Activated B cell treated with CpG ODN at 0.5 μM for 24 hours (primary cell): ENCODE measurements at places on chromosomes 2 and 18.

- DNase-seq: no peak
These were observed 1265.5 kb upstream of the ACVR2A start for GRCh38 chr2:146579147-146579930.

- no peak for DNase-seq
These were observed 212.0 kb downstream of the TNS1 start for GRCh38 chr2:217790681-217791392.

GRCh38 chr2:85583667-85584353 is 421 bp upstream of the VAMP5 start:
- DNase-seq: no peak

- DNase-seq: no peak
These were observed 29.2 kb downstream of the AGAP1 start for GRCh38 chr2:235523021-235523420.

DNA sequence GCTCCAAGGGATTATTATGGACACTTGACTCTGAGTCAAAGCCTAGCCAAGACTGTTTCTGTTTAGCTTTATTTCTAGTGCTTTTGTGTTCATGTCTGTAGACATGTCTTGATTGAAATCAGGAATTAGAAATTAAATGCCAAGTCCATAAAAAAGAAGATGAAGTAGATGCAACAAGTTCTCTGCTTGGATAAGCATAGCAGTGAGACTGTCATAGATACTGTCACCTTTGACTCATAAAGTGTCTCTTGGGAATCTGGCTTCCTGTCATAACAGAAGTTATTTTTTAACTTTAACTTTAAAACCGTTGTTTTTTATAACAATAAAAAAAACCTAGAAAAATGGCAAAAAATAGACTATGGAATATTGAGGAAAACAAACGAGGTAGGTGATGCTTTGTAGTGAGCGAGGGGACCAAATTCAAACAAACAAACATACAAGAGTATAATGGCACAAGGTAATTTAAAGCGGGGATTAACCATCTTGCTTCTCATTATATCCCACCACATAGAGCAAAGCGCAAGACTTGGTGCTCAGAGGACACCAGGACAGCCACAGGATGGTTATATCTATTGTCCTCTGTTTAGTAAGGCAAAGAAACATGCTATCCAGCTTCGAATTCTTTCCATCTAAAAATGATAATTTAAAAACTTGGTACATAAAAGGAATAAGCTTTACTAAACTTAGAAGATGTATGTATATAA is 64.6 kb downstream of the CD226 start:
- DNase-seq: no peak

DNA sequence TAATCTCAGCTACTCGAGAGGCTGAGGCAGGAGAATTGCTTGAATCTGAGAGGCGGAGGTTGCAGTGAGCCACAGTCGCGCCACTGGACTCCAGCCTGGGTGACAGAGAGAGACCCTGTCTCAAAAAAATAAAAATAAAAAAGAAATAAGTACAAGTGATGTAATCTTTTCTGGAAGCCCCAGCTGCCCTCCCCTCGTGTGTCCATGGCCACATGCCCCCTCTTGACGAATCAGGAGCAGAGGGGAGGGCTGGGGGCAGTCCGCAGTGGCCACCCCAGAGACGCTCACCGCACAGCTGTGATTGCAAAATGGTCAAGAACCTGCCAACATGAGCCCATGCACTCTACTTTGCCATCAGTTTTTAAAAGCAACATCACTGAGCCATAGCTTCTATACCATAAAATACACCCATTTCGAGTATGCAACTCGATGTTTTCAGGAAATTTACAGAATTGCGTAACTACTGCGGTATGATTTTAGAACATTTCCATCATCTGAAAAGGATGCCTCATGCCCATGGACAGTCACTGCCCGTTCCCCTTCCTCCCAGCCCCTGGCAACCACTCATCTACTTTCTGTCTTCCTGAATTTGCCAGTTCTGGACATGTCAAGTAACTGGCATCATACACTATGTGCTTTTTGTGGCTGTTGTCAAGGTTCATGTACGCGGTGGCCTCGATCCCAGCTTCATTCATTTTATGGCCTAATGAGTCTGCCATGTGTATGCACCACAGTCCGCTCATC is 88.1 kb downstream of the NDUFA10 start:
- DNase-seq: no peak

- no peak for DNase-seq
These were observed 269.3 kb downstream of the TTC32 start for GRCh38 chr2:19632403-19632991.

- no peak for DNase-seq
These were observed 2.8 kb downstream of the TRPM8 start for GRCh38 chr2:233919938-233920337.

DNA sequence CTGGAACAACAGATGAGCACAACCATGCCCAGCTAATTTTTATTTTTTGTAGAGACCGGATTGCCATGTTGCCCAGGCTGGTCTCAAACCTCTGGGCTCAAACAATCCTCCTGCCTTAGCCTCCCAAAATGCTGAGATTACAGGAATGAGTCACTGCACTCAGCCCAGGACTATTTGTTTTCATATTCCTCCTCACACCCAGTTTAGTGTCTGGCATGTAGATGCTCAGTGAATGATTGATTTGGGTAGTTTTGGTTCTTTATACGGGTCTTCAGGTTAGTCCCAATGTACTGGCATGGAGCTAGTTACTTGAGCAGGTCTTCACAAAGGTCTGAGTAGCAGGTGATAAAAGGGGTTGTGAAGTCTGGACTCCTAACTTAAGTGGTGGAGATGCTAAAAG is 6.2 kb downstream of the EIF2B4 start:
- DNase-seq: no peak
